Upper lobe of left lung (tissue), 6 donors: ENCODE measurements at places on chromosomes 4 and X.

DNA sequence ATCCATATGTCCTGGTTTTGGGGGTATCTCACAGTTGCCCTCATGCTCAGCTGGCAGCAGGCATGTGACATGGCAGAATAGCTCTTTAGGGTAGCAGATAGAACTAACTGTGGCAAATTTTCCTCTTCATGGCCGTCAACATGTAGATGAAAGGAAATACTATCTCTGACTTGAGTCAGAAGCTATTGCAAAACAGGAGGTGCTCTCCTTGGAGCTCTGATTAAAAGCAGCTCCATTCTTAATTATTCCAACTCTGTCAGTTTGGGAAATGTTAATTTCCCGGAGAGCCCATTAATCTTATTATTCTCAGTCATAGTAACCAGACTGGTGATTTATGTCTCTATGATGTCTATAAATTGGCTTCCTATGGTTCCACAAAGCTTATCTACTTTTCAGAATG is 18.2 kb downstream of the IL13RA1 start:
- no peak for DNase-seq

DNA sequence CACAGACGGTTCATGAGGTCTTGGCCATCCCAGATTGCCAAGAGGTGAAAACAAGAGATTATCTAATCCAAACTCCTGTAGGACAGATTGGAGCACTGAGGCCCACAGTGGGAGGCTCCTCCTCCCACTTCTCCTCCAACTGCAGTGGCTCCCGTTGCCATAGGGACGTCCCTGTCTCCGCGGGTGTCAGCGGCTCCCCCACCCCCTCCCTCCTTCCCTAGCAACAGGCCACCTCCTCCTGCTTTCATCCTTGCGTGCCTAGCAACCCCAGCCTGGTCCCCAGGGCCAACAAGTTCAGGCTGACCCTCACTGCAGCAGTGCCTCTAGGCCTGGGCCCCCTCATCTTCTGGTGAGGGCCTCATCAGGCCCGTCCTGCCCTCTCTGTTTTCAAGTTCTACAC is 6.8 kb upstream of the IQSEC2 start:
- no peak for DNase-seq

- no peak for DNase-seq
These were observed 167.6 kb downstream of the ARHGAP10 start for GRCh38 chr4:147899512-147899911.

DNA sequence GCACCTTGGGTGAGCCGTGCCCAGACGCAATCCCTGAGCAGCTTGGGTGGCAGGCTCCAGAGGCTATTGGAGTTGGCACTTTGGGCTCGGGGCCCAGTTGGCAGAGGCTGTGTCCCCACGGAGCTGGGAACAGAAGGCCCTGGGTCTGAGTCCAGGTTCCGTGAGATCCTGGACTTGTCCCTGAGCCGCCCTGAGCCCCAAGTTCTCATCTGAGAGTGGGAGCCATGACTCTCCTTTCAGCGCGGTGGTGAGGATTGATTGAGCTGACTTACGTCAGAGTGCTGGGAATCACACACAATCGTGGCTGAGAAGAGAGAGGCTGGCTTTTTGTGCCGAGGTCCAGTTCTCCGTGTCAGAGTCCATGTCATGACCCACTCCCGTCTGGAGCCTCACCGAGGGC is 98.0 kb downstream of the PSAPL1 start:
- DNase-seq = no peak

DNA sequence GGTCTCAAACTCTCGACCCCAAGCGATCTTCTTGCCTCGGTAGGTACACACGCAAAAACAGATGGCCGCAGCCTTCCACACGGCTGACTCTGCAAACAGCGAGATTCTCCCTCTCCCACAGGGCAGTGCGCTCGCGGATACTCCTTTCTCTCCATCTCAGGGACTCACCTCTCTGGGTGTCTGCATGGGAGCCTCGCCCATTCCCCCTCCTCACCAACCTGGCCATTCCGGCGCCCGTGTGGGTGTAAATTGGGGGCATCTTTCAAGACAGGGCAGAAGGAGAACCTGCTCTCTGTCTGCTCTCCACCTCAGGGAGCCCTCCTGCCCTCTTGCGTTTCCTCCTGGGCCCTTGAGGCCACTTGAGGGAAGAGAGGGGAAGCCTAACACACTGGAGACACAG is 4.4 kb downstream of the CTAG2 start:
- DNase-seq = no peak
